ENCODE measurements at places on chromosomes 3 and 15. TPM values are rescaled to one million over a fixed set of nuclear protein-coding genes. Genes with fewer than 3 reads are reported as not detected.

PPM1L gene
- polyA plus RNA-seq: 7.3 TPM

CDV3 gene
- polyA plus RNA-seq: 158 TPM

GRCh38 chr3:20462226-20462625, 276.2 kb upstream of the SGO1 start:
- no peak for DNase-seq

DNA sequence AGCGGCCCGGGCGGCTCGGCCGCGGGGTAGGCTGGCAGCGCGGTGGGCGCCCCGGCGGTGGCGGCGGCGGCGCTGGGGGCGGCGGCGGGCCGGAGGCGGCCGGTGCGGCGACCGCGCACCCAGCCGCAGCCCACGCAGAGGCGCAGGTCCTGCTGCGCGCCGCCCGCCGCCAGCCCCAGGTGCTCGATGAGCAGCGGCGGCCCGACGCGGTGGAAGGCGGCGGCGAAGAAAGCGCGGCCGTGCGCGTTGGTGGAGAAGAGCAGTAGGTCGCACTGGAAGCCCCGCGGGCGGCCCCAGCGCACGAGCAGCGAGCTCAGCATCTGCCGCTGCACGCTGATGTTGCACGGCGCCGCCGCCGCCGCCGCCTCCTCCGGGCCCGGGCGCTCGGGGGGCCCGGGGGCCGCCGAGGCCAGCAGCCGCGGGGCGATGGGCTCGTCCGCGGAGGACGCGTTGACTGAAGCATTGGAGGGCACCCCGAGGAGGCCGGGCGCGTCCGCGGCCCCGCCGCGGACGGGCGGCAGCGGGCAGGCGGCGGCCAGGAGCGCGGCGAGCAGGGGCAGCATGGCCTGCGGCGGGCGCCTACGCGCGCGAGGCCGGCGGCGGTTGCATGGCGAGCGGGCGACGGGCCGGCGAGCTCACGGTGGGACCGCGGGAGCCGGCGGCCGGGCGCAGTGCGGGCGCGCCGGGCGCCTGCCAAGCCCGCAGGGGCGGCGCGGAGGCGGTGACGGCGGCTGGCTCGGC, 452 bp downstream of the TMEM158 start:
- DNase-seq: no peak

C3orf80 gene
- 0.22 TPM for polyA plus RNA-seq

GRCh38 chr3:6250167-6250566, 610.7 kb upstream of the GRM7 start:
- DNase-seq: no peak

CHRNB4 gene
- 3.0 TPM for polyA plus RNA-seq

PARP3 gene
- 19.0 TPM for polyA plus RNA-seq

GRCh38 chr15:49987896-49988295, 131.1 kb downstream of the ATP8B4 start:
- DNase-seq: no peak

GRCh38 chr15:64894395-64895056, 17.2 kb upstream of the ANKDD1A start:
- no peak for DNase-seq

GOLGA6L7 gene
- polyA plus RNA-seq: 0.25 TPM

DNA sequence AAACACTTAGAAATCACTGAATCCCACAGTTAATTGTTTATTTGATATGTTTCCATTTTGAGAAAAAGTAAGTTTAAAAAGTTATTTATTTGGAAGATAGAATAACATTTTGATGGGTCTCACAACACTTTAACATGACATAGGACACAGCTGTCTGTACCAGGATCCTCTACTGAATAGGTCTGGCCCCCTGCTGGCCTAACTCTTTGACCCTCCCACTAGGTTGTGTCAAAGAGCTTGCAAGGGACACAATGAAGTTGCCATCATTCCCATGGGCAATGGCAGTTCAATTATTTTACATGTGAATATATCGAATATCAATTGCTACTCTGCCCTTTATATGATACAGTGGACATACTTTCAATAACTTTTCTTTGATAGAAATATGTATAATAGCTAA, 138.9 kb downstream of the EPHA3 start:
- no peak for DNase-seq

DNA sequence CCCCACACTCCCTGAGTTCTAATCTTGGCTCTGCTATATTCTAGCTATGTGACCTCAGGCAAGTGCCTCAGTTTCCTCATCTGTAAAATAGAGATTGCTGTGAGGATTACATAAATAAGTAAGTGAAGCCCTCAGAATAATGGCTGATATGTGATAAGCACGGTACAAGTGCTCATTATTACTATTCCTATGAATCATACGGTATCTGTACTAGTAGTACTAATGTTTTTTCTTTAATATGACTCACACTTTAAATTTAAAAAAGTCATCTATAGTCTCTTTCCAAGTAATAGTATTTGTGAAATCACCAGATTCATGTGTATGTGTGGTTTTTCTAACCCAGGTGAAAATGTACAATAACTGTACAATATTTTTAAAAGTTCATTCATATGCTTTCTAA, 58.7 kb downstream of the CLDN11 start:
- no peak for DNase-seq

GRCh38 chr3:133588784-133589465, 15.4 kb downstream of the CDV3 start:
- no peak for DNase-seq

GUCA1C gene
- not detected for polyA plus RNA-seq

PGBD4 gene
- 0.97 TPM for polyA plus RNA-seq

Data from left renal pelvis (tissue), 4 donors.